ENCODE measurements at places on chromosomes 7 and 10. TPM values are rescaled to one million over a fixed set of nuclear protein-coding genes. Genes with fewer than 3 reads are reported as not detected.

Gene LGI1
- 1.0 TPM for total RNA-seq

Gene GATAD1
- total RNA-seq: 65.5 TPM

Gene HACD1
- total RNA-seq: 16.2 TPM

GRCh38 chr7:157155959-157156358, 17.2 kb downstream of the UBE3C start:
- no peak overlapping the region for H3K27ac ChIP-seq
- H3K4me3 ChIP-seq: no peak overlapping the region
- H3K4me1 ChIP-seq: no peaks in the 10 kb centered on the region
- no peaks in the 10 kb centered on the region for H3K27me3 ChIP-seq
- DNase-seq: no peak
- H3K36me3 ChIP-seq: no peaks in the 10 kb centered on the region

DNA sequence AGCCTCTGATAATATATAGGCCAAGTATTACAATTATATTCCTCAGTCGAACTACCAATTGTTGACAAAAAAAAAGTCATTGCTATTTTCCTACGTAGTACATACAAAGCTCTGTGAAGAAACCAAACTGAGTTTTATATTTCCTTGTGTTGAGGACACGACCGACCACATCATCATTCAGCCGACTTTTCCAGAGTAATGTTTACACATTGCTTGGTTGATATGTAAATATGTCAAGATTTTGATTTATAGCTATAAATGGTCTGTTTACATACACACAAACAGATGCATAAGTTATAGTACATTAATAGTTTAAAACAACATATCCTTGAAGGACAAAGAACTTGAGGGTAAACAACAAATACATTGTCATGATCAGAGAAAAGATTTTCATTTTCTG, 121.5 kb downstream of the CRPPA start:
- no peaks in the 10 kb centered on the region for H3K27me3 ChIP-seq
- no peak overlapping the region for H3K4me3 ChIP-seq
- no peaks in the 10 kb centered on the region for H3K4me1 ChIP-seq
- H3K27ac ChIP-seq: no peak overlapping the region

DNA sequence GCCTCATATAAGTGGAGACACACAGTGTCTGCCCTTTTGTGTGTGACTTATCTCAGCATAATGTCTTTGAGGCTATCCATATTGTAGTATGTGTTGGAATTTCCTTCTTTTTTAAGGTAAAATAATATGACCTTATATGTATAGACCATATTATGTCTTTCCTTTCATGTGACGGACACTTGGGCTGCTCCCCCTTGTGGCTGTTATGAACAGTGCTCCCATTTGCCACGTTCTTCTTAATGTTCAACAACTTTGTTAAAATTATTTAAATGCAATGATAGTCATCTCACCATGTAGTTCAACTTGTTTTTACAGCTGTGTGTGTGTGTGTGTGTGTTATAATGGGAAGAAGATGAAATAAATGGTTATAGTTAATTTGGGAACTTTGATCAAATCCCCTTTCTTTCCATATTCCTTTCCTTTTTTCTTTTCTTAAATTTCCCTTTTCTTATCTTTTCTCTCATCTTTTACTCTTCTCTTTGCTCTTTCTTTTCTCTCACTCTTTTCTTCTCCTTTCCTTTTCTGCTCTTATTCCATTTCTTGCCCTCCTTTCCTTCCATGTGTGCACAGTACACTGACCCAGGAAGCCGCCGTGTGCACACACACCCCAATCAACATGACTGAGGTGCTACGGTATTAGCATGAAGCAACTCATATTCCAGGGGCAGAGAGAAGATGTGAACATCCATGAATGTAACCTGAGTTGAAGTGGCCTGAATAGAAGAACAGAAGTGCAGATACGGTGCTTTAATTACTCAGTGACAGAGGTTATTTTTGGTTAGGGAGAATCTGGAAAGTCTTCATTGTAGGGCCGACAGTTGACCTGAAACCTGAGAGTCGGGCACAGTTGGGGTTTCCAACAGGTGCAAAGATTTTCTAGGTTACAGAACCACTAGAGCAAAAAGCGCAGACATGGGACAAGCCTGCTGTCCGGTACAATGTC, 596.6 kb downstream of the SDK1 start:
- no peaks in the 10 kb centered on the region for H3K36me3 ChIP-seq
- H3K4me3 ChIP-seq: no peak overlapping the region
- DNase-seq: peak; percentile 51
- H3K27ac ChIP-seq: no peak overlapping the region
- no peaks in the 10 kb centered on the region for H3K27me3 ChIP-seq
- H3K4me1 ChIP-seq: no peaks in the 10 kb centered on the region

DNA sequence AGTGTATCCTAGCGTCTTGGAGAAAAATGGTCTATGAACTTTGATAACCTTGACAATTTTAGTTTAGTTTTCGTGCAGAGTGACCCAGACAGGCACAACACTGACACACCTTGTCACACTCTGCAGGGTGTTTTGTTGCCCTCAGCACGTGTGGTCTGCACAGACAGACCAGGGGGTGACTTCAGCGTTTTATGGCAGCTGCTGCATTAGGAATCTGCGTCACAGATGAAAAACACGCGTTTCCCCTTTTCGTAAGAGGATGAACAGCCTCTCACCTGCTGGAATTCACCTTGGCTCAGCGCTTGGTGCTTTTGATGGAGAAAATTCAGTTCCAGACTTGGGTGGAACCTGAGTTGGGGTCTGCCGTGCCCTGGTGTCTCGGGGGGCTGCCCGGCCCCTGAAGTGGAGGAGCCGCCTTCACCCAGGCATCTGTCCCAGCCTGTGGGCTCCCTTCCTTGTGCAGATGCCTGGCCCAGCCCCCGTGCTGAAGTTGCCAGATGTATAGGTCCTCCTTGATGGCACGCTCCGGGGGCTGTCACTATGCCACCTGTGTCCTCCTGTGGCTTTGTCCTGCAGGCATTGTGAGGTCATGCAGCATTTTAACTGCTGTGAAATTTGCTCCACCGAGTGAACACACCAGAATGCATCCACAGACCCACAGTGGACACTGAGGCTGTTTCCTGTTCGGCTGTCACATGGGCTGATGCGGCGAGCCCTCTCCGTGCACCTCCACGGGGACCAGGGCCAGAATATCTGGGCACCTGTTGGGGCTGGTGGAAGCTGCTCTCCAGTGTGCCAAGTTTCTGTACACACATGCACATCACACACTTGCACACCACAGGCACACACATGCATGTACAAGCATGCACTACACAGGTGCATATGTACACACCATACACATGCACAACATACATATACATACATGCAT, 18.3 kb downstream of the INPP5A start:
- H3K27me3 ChIP-seq: no peaks in the 10 kb centered on the region
- no peaks in the 10 kb centered on the region for H3K4me1 ChIP-seq
- no peak overlapping the region for H3K27ac ChIP-seq
- no peak overlapping the region for H3K4me3 ChIP-seq

Measured in testis (tissue), 5 donors.